H9 (cell line): ENCODE measurements at places on chromosomes 11 and 22. TPM values are rescaled to one million over a fixed set of nuclear protein-coding genes. Genes with fewer than 3 reads are reported as not detected.

GRCh38 chr11:118581057-118581456 is 8.8 kb downstream of the ARCN1 start:
- DNase-seq: no peak

DNA sequence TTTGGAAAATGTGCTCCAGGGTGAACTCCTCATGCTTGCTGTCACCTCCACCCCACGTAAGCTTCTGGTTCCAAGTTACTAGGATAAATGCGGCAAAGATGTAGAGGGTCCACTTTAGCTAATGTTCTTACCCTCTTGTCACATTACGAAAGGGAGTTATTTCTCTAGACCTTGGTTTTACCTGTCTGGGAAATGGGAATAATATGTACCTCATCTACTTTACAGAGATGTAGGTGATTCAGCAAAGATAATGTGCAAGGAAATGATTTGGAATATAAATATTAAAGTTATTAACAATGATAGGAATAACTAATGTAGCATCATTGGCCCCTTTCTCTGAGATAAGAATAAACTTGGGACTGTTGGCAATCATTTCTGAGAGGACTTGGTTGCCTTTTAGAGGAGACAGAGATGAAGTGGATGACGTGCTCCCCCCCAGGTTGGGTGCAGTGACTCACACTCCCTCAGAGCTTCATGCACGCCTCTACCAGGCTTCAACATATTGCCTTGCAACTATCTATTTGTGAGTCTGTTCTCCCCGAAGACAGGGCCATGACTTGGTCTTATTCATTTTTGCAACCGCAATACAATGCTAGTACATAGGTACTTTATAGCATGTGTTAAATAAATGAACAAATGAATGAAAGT is 97.1 kb downstream of the ME3 start:
- no peak for DNase-seq

- no peak for DNase-seq
Observed at GRCh38 chr22:32994898-32995297, 63.3 kb downstream of the SYN3 start.

GRCh38 chr22:27238935-27239510 is 562.5 kb downstream of the MN1 start:
- no peak for DNase-seq

- DNase-seq: no peak
Observed at GRCh38 chr11:3232956-3233355, 739 bp upstream of the MRGPRE start.

DNA sequence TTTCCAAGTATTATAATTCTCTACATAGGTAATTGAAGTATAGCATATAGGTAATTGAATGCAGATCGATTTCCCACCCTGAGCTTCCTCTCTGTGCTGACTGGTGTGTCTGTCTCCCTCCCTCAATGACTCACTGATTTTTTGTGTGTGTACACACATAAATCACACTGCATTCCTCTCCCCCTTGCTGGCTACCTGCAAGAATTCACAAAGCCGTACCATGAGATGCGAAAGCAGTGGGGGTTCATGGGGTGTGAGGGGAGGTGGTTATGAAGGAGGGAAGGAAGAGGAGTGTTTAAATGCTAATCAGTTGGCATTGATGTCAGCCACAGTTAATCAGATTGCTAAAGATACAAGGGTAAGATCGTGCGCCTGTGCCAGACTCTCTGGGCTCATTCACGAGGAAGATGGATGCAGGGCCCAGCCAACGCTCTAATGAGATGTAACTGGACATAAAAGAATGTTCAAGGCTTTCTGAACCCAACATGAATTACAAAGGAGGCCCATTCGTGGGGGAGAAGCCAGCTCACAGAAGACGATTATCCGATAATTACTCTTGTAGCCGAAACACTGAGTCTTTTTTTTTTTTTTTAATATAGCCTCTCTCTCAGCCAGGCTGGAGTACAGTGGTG is 107.4 kb downstream of the SEZ6L start:
- DNase-seq: no peak

GRCh38 chr22:42754658-42755057 is 34.0 kb upstream of the A4GALT start:
- DNase-seq: no peak

GRCh38 chr22:37710675-37711074 is 13.8 kb downstream of the TRIOBP start:
- DNase-seq: no peak

DNA sequence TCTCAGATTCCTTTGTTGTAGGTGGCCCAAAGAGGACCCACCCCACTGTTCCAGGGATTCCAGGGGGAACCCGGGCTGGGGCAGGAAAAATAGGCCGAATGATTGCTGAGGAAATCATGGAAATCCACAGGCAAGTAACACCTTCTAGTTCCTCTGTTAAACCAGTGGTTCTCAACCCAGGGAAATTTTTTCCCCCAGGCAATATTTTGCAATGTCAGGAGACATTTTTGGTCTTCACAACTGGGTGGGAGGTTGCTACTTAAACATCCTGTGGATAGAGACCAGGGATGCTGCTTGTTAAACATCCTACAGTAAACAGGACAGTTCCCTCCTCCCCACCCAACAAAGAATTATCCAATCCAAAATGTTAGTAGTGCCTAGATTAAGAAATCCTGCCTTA is 84.7 kb downstream of the BTBD10 start:
- no peak for DNase-seq

GRCh38 chr11:105489446-105489845 is 120.4 kb upstream of the GRIA4 start:
- no peak for DNase-seq

GRCh38 chr11:86810288-86810687 is 9.9 kb downstream of the PRSS23 start:
- no peak for DNase-seq

DNA sequence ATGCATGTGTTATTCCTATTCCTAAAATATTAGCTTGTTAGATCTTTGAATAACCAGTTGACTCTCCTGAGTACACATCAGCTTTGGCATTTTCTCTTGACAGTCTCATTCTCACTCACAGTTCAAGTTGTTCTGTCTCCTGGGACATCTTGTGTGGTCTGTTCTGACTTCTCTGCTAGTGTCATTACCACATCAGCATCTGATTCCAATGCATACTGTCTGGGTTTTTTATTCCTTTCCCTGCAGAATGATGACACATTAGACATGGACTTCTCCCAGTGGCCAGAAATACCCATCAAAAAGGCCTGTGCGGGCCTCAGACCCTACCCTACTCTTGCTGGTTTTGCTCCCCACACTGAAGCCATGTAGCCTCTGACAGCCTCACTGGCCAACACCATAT is 2.7 kb downstream of the ZNF74 start:
- no peak for DNase-seq

DNA sequence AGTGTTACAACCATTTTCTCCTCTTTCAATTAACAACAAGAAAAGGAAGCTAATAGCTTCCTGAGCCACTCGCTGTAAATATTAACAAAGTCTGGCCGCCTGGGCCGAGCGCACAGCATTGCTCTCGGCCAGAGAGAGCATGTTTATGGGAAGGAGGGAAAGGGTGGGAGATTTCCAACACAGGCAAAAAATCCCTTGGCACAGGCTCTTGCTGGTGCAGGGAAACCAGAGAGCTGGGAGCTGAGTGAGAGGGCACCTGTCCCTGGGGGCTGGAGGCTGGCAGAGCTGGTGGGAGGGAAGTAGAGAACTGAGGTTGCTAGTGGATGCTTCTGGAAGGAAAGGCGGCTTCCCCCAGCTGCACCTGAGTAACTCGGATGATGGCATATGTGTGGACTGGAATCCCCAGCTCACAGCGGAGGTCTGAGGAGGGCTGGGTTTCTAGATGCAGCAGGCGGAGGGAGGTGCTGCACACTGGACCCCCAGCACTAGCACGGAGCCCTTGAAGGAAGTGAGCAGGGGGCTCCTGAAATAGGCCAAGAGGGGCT is 59.6 kb downstream of the FLRT1 start:
- DNase-seq: no peak

DNA sequence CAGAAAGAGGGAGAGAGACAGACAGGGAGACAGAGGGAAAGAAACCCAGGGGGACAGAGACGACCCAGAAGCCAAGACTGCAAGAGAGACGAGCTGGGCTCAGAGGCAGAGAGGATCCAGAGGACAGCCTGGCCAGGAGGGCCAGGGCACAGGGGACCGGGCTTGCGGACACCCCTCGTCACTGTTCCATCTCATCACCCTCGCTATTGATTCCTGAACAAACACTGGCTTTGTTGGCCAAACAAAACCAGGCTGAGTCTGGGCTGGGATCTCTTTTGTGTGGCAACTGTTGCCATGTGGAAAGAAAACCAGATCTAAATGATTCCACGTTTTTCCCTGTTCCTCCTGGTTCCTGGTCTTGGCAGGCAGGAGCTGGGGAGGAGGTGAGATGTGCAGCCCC is 339.4 kb downstream of the MN1 start:
- DNase-seq: no peak

DNA sequence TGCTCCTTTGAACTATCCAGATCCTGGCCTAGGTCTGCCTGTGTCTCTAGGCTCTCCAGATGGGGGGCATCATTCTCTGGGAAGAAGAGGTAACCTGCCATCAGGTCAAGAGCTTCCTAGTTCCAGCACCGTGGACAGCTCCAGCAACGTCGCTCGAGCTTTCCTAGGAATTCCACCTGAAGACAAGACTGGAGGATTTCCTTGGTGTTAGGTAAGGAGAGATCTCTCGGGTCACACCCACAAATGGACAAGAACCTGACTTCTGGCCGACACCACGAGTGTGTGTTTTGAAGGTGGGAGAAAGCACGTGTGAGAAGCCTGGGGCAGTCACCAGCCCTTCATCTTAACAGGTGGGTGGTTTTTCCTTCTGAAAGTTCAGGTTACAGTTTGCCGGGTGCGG is 1.2 kb downstream of the PRG3 start:
- DNase-seq: peak; percentile 80

- DNase-seq: no peak
Observed at GRCh38 chr11:78350646-78351165, 66.9 kb downstream of the GAB2 start.

DNA sequence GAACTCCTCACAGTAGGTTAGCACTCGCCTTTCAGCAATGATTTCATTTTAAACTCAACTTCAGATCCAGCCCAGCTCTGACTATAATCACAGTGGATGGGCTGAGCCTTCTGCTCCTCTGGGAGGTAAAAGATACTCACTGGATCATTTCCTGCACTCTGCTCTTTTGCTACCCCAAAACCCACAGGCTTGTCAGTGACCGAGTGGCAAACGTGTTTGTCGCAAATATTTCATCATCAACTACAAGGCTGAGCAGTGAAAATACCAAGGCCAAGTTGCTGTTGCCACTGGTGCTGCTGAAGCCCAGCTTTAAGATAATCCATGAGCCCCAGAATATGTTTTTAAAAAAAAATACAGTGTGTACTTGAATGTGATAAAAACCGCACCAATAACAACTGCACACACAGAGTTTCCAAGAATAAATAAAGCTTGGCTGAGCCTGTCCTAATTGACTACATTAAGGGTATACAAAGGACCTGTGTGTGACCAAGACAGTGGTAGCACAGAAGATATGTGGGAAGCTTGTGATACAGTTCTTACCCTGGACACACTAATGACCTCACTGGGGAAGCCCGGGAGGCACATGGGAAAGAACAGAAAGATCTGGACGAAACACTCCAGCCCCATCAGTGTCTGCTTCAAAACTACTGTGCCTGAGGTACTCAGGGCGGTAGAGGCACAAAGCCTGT is 41.3 kb downstream of the ABTB2 start:
- no peak for DNase-seq

DNA sequence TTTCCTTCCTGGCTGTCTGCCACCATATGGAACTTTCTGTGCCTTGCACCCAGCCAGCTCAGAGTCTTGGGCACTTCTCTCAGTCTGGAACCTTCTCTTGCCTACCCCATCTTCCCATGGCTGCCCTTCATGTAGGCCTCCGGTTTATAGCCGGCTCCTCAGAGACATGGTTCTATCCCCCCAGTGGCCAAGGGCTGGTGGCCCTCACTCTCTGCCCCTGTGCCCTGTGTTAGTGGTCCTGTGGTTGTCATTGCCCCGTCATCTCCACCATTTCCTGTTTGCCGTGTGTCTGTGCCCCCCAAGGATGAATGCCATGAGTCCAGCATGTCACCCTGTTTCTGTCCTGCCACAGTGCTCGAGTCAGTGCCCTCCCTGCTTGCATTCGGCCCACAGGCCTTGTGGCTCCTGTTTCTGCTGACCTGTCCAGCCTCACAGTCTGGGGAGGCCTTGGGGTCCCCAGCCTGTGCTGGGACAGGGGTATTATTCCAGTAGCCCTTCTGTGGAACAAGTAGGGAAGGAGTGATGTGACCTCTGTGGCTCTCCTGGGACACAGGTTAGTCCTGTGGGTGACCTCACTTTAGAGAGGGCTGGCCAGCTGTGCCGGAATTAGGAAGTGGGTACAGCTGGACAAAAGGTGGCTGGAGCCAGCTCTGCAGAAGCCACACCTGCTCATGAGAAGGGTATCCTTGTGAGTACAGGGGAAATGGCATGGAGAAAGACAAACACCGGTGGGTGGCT is 30.7 kb downstream of the ST3GAL4 start:
- no peak for DNase-seq

DNA sequence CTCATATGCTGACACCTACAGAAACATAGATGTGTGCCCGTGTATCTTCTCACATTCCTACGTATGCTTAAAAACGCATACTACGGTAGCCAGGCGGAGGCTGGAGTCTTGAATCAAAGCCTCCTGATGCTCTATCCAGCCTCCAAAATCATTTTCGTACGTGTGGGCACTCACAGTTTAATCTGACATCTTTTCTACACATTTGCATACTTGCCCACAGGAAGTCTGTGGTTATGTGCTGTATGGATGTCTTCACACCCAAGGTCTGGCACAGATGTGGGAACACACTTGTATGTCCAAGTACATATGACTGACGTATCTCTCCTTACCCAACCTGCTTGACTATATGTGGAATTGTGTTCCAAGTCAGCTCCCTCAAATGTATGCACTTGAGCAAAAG is 561.8 kb upstream of the CADM1 start:
- no peak for DNase-seq

GRCh38 chr11:62926680-62927455 is 5.7 kb upstream of the CHRM1 start:
- DNase-seq: no peak

DNA sequence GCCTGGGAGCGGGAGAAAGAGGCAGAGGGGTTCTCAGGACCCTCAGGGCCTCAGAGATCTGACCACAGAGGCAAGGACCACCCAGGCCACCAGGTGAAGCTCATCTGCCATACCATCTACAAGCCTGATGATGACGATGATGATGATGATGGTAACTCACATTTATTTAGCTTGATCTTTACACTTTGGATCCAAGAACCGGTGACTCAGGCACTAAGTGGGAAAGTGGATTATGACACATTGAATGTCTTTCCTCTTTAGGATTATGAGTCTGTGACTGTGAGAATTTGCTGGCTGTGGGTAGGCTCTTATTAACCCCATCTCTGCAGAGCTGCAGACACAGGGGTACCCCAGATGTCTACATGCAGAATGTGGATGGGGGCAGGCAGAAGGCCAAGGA is 110.3 kb downstream of the DSCAML1 start:
- no peak for DNase-seq

SLN gene
- total RNA-seq: not detected in 2 replicates

TCN1 gene
- not detected in 2 replicates for total RNA-seq

NXPE2 gene
- total RNA-seq: 0.11 TPM in 1 of 2 replicates, not detected in the other

PHLDA2 gene
- total RNA-seq: 41.5 and 42.8 TPM in 2 replicates

P2RY6 gene
- not detected in 2 replicates for total RNA-seq

MRGPRF gene
- total RNA-seq: 4.0 and 4.3 TPM in 2 replicates

OR56A1 gene
- 0.07 TPM in 2 replicates for total RNA-seq

BEST1 gene
- total RNA-seq: 0.18 and 0.24 TPM in 2 replicates

OR51I1 gene
- total RNA-seq: not detected in 2 replicates

OR5AR1 gene
- total RNA-seq: not detected in 2 replicates

MB gene
- total RNA-seq: 0.29 and 0.55 TPM in 2 replicates

ZNF214 gene
- 4.0 and 5.0 TPM in 2 replicates for total RNA-seq

TREH gene
- total RNA-seq: not detected in 2 replicates

TMPRSS13 gene
- total RNA-seq: 0.35 and 0.50 TPM in 2 replicates
